ENCODE measurements at places on chromosomes 16 and 17.

- no peak for DNase-seq
Observed at GRCh38 chr17:70618641-70619040, 449.3 kb downstream of the KCNJ2 start.

DNA sequence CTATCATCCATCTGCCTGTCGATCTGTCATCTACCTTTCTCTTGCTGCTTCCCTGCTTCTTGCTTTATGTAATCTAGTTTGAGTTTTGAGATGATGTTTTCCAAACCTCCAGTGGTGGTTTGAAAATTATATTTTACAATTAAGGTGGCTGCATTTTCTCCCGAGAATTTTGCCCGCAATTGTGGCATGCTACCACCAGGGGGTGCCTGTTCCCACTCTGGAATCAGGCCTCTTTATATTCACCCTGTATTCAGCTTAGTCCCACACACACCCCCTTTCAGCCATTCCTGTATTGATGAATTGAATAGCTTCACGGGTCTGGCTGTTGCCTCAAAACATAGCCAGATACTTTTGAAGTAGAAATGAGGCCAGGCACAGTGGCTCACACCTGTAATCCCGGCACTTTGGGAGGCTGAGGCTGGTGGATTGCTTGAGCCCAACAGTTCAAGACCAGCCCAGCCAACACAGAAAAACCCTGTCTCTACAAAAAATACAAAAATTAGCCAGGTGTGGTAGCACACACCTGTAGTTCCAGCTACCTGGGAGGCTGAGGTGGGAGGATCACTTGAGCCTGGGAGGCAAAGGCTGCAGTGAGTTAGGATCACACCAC lies 3.2 kb downstream of the PRSS22 start:
- no peak for DNase-seq

GRCh38 chr16:17366299-17366961 lies 104.3 kb downstream of the XYLT1 start:
- DNase-seq, result no peak

- DNase-seq, result no peak
Observed at GRCh38 chr17:66975614-66976378, 11.3 kb downstream of the CACNG4 start.

GRCh38 chr17:71548540-71549190 lies 572.2 kb upstream of the SOX9 start:
- no peak for DNase-seq

GRCh38 chr17:69597898-69598692 lies 183.6 kb downstream of the MAP2K6 start:
- DNase-seq, result no peak

DNA sequence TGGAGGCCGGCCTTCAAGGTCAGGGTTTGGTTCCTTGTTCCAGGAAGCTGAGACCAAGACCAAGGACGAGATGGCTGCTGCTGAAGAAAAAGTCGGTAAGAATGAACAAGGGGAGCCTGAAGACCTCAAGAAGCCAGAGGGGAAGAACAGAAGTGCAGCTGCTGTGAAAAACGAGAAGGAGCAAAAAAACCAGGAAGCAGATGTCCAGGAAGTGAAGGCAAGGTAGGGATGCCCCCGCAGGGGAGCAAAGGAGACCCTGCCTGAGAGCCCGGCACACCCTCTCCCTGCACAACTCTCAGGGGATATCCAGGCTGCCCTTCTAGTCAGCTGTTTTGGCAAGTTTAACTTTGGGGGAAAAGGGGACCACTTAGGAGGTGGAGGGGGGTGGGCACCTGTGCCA lies 29.0 kb downstream of the RNF213 start:
- DNase-seq, result no peak

DNA sequence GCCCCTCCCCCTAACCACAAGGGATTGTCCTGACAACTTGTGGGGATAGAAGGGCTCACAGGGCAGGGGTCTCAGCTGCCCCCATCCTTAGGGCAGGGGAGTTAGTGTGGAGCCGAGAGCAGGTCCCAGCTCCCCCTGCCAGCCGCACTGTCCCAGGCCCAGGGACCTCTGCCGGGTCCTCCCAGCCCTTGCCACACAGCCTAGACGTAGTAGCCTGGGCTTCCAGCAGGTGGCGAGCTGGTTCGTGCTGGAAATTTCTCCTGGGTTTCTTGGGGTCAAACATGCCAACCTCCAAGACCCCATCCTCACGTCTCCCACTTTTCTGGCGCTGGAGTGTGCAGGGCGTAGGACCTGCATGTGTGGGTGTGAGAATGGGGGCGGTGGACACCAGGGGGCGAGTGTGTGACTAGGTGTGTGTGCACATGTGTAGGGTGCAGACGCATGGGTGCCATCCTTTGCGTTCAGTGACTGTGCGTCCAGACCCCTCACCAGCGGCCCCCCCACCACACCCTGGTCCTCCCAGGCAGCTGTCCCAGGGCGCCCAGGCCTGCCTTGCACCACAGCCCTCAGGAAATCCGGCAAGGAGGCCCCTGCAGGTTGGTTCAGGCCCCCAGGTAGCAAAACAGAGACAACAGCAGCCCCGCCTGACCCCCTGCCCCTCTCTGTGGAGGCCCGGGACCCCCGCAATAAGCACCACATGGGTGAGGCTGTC lies 29.5 kb downstream of the SBK1 start:
- peak; percentile 51 for DNase-seq

DNA sequence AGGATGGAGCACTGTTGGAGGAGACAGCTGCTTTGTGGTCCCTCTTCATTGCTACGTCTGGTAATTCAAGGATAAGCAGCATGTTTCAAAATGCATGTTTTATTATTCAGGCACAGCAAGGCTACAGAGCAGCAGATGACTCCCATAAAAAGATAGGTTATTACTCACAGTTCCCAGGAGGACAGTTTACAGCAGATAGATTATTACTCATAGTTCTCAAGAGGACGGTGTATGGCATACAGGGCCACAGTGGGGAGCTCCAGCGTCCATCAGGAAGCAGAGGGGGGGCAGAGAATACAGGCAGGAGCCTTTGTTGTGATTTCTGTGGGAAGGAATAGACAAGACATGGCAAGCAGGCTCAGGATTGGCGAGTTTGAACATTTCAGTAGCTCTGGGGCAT lies 72.9 kb downstream of the DNAH9 start:
- no peak for DNase-seq

GRCh38 chr17:83189044-83190003 lies 109.9 kb downstream of the METRNL start:
- no peak for DNase-seq

- DNase-seq, result no peak
Observed at GRCh38 chr16:72552654-72553053, 380.7 kb upstream of the PMFBP1 start.

GRCh38 chr17:27459433-27459832 lies 3.2 kb downstream of the KSR1 start:
- DNase-seq, result no peak

DNA sequence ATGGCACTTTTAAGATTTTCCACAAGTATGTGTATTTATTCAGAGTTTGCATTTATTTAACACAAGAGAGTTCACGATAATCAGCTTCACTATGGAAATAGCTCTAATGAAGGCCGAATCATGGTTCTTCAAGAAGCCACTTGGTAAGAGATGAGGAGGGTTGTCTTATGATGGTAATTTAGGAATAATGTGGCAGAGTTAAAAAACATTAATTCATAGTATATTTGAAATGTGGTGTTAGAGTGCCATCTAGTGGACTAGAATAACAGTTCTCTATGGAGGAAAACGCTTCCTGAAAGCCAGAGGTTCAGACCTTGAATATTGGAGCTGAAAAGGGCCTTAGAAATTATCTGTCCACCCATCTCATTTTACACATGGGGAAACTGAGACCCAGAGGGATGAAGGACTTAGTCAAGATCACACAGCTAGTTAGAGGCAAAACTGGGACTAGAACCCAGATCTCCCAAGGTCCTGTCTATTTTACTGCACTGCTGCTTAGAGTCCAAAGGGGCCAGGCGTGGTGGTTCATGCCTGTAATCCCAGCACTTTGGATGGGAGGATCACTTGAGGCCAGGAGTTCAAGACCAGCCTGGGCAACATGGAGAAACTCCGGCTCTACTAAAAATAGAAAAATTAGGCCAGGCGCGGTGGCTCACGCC lies 33.8 kb upstream of the KPNB1 start:
- DNase-seq, result no peak

GRCh38 chr16:65744401-65744800 lies 622.1 kb upstream of the CDH5 start:
- no peak for DNase-seq

DNA sequence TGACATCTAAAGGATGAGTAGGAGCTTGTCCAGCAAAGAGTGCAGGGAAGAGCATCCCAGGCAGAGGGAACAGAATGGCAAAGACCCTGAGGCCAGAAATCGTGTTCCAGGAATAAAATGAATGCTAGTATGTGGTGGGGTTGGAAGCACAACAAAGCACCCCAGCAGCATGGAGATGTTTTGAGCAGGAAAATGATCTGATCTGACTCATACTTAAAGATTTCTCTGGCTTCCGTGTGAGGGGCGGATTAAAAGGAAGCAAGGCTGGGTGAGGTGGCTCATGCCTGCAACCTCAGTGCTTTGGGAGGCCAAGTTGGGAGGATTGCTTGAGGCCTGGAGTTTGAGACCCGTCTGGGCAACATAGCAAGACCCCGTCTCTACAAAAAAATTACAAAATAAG lies 2.3 kb downstream of the SLC5A11 start:
- DNase-seq, result no peak

GRCh38 chr16:24272379-24272778 lies 16.2 kb downstream of the CACNG3 start:
- no peak for DNase-seq

DNA sequence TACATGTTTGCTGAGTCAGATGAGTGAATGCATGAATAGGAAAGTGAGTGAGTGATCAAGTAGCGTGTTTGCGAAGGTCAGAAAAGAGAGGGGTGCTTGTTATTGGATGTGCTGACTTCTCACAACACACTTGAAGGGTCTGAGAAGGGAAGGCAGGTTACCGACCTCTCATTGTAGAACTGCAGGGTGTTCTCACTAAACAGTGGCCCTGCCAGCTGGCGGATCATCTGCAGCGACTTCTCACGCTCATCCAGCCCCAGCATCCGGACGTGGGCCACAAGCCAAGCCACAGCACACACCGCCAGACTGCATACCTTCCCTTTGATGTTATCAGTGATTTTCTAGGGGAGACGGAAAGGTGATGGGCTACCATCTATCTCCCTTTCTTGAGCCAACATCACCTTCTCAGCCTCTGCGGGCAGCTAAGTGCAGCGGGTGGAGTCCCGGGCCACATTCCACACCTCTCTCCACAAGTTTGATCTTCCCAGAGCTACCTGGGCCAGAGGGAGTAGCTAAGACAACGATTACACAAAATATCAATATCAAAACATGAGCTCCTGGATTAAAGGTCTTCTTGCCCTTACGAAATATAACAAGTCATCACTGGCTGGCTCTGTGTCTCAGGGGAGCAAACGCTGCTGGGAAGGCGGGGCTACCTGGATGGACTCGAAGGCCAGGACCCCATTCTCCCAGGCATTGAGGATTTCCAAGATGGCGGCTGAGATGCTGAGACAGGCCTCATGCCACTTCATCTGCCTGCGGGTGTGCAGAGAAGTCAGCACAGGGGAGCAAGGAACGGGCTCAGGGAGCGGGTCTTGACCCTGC lies 11.0 kb downstream of the CSF3 start:
- peak; percentile 43 for DNase-seq

- DNase-seq, result no peak
Observed at GRCh38 chr17:40517286-40517662, 15.9 kb upstream of the TNS4 start.

GRCh38 chr16:66422366-66422765 lies 4.7 kb upstream of the BEAN1 start:
- no peak for DNase-seq

DNA sequence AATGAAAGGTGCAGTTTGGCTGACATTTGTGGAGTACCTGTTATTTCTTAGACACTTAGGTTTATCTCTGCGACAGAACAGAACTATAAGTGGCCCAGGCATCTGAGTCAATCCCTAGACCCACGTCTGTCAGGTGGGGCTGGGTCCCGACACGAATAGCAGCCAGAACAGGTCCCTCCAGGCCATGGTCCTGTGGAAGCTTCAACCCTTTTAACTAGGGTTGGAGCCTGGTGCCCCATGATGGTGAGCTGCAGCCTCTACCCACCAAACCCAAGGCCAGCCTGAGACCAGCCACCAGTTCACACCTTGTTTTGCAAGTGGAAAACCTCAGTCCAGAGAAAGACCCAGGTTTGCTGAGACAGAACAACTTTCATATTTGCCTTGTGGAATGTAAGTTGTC lies 74.6 kb upstream of the TMEM97 start:
- no peak for DNase-seq

GRCh38 chr17:67208232-67208631 lies 36.8 kb downstream of the HELZ start:
- no peak for DNase-seq

DNA sequence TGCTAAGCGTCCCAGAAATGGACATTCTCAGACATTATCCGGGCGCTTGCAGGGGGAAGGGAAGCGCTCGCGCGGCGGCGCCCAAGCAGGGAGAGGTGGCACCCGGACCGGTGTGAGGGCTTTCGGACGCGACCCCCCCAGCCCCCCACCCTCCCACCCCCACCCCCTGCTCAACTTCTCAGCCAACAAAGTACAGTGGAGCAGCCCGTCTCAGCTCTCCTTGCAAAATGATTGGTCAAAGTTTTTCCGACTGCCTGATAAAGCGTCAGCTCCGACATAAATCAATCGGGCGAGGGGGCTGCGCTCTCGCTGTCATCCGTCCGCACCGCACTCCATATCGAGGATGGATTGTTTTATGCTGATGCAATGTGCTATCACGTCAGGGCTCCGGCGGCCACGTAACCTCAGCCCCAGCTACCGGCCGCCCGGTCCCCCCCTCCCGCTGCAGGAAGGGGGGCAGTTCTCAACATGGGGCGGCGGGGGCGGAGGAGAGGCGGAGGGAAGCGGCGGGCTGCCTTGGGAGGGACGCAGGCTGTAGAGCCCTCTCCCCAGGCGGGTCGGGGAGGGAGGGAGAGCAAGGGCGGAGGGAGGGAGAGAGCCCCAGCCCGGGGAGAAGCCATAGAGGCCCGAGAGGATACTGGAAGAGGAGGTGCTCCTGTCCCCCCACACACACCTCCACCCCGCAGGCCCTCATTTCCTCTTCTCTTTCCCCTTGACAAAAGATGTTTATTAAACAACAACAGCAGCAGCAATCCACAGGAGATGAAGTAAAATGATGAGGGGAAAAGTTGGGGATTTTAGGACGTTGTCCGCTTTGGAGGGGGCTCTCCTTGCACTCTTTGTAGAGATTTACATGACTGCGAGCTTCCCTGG lies at the start of gene HOXB9:
HOXB9 (minus strand) TSS at position 114 of the 873 bp plus-strand sequence; CDS start at position 25, 89 bp downstream.
- peak; percentile 67 for DNase-seq

DNA sequence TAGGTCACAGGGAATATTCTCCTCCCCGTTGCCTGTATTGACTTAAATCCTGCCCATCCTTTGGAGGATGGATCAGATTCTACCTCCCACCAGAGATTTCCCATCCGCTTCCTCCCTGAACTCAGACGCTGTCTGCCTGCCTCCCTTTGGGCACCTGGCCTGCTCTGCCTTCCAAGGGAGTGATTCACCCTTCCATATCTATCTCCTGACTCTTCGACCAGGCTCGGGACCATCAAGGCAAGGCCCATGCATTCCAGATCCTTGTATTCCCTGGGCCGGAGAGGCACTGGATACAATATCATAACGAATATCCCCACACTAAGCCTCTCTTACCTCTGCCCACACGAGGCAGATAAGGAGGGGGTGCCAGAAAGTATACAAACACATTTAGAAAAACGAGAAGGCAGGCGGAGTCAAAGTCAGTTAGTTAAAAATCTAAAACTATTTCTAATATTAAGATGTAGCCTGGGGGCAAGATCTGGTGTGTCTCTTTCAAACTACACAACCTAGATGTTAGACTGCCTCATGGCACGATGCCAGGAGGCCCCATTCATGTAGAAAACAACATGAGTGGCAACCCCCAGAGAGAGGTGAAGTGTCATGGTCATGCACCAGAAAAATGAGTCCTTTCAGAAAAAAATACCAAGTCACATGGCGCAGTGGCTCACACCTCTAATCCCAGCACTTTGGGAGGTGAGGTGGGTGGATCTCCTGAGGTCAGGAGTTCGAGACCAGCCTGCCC lies 9.2 kb downstream of the PMP22 start:
- DNase-seq, result no peak

All from activated naive CD4-positive, alpha-beta T cell treated with Interleukin-2 at 50 U/mL for 16 hours (primary cell).